Muscle of arm (tissue), 14 donors: ENCODE measurements at places on chromosomes 2 and 18. TPM values are rescaled to one million over a fixed set of nuclear protein-coding genes. Genes with fewer than 3 reads are reported as not detected.

IL1RN gene
- 0.69 TPM for polyA plus RNA-seq

RTP5 gene
- not detected for polyA plus RNA-seq

ABCB11 gene
- not detected for polyA plus RNA-seq

SCYGR8 gene
- polyA plus RNA-seq = not detected

TSPYL6 gene
- polyA plus RNA-seq = not detected

ANAPC1 gene
- polyA plus RNA-seq = 20.6 TPM

DNA sequence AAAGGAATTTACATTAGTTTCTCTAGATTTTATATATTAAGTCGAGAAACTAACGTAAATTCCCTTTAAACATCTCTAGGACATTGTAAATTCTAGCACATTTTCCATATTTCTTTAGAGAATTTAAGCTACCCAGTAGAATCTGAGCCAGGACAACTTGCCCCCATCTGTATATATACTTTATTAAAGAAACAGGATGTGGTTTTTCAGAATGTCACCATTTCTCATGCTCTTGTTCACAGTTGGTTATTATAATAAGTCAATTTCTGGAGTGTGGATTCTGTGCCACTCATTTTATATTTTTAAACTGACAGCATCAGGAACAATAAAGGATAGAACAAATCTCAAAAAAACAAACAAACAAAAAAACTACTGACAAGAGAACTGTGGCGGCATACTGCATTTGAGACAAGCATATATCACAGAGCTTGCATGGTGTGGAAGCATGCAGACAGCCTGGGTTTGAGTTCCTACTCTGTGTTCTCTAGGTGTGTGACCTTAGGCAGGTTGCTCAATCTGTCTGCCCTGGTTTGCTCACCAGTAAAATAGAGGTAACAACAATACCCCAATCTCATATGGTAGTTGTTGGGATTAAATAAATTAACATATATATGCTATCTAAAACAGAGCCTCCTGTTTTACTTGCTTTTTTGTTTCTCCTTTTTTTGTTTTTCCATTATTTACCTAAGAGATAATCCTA, 61.4 kb upstream of the DNER start:
- DNase-seq = no peak

DNA sequence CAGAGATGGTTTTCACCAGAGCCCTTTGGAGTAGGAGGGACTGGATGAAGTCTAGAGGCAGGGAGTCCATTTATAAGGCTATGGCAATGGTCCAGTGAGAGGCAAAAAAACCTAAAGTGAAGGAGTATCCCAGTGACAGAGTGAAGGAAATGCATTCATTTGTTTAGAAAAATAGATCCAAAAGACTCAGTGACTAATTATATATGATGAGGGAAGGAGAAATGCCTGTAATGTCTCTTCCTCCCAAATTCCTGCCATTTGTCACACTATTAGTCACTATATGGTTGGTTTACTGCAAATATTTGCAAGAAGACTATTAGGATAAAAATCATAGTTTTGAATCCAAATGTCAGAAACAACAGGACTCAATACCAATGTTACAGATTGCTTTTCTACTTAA, 104.2 kb downstream of the ZNF521 start:
- DNase-seq = no peak

DNA sequence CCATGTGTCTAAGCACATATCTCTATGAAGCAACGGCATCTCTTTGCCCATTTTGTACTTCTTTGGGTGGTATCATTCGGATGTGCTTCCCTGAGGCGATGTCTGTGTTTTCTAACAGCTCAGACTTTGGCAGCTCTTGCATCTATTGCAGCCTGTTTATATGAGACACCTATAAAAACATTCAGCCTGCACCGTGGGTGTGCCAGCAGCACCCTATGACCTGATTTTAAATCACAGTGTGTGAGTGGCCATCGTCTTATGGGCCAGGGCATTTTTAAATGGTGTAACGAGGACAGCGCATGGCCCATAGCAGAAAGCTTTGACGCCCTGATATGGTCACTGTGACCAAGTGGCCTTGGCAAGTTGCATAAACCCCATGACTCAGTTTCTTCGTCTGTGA, 12.9 kb downstream of the NPAS2 start:
- no peak for DNase-seq

GRCh38 chr18:26317398-26317797, 91.2 kb downstream of the TAF4B start:
- DNase-seq = no peak

GRCh38 chr18:31010601-31011000, 31.9 kb downstream of the DSC3 start:
- no peak for DNase-seq

GRCh38 chr2:112540906-112541305, 1.4 kb upstream of the POLR1B start:
- DNase-seq = no peak

DNA sequence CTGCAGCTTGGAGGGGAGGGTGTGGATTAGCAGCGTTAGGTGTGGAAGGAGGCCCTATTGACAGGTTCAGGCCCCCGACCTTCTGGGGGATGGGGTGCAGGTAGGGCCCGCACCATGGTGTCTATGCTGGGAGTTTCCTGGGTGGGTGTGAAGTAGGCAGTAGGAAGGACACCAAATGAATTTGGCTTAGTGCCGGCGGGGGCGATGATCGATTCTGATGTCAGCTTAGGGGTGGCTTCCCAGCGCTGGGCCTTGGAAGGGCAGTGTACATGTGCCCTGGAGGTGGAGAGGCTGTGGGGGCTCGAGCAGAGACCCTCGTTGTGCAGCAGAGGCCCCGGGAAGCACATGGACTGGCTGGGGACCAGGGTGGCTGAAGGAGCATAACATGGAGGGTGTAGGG, 21.6 kb downstream of the DCDC2C start:
- DNase-seq = no peak
